ENCODE measurements at places on chromosomes 16 and 17.

DNA sequence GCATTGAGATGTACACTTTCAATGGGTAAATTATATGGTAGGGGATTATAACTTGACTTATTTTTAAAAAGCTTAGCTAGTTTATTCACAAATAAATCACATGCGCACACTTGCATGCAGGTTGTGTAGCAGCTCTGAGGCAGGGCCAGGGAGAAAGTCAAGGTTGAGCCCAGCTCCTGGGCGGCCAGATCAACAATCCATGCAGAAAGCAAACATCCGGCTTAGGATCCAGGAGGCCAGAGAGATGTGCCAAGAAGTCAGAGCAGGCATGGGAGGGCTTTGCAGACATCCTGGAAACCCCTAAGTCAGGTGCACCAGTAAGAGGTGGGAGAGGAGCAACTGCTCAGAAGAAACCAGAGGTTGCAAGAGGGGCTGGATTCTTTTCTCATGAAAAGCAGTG lies 186.5 kb downstream of the AXIN2 start:
- no peak for DNase-seq

GRCh38 chr17:28874750-28875149 lies 19.9 kb downstream of the ERAL1 start:
- no peak for DNase-seq

DNA sequence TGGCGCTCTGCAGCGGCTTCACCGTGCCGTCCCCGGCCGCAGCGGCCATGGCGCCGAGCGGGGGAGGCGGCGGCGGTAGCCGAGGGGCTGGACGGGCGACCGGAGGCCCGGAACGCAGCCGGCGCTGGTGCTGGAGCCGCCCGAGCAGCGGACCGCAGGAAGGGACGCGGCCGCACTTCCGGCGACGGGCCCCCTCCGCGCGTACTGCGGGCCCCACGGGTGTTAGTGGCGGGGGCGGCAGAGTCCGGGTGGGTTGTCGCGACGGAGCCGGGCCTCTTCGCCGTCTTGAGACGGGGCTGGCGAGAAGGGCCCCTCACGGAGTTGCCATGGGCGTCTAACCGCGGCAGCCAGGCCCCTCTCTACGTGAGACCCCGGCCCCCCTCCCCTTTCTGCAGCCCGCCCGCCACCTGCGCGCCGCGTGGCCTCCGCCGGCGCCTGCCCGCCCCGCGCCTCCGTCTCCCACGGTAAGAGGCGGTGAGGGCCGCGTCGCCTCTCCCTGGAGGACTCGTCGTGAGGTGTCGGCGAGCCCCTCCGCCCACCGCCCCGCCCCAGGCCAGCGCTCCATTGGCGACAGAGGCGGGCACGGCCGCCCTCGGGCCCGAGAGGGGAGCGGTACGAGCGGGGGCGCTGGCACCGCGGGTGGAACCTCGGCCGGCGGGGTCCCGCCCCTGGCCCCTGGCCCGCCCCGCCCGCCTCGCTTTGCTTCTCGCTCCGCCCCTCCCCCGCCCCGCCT lies at the start of the genes VPS9D1 and ZNF276:
Gene VPS9D1, minus strand, starts transcription at position 86 of the 733 bp plus-strand sequence. Its CDS starts 37 bp downstream, at position 49.
Gene ZNF276, plus strand, starts transcription at position 725 of the 733 bp plus-strand sequence. CDS start 104 bp downstream, outside the sequence.
- peak; percentile 77 for DNase-seq

DNA sequence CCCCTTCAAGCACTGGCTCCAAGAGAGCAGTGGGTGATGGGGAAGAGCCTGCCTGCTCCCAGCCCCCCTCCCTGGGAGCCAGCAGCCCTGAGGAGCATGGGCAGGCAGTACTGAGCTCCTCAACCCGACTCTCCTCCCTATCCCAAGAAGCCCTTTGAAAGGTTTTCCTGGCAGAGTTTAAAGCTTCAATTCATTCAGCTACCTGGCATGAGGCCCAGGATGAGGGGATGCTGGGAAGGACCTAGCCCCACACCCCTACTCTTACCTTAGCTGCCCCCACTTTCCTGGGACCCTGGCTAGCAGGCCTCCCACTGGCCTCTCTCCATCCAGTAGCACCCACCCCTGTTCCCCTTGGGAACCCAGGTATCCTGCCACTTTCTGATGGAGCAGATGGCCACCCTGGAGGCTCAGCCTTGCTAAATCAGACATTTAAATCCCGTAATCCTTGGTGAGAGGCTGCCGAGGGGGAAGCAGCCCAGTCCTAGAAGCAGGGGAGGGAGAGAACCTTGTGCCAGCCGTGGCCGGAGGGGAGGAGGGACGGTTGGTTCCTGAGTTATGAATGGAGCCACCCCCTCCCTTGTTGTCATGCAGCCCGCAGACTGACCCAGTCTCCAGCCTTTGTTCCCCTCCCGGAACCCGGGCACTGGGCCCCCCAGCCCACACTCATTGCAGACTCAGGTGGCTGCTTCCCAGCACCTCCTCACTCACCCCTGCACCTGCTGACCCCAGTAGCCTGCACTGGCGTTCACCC lies 17.1 kb downstream of the ATP1B2 start:
- DNase-seq: no peak

DNA sequence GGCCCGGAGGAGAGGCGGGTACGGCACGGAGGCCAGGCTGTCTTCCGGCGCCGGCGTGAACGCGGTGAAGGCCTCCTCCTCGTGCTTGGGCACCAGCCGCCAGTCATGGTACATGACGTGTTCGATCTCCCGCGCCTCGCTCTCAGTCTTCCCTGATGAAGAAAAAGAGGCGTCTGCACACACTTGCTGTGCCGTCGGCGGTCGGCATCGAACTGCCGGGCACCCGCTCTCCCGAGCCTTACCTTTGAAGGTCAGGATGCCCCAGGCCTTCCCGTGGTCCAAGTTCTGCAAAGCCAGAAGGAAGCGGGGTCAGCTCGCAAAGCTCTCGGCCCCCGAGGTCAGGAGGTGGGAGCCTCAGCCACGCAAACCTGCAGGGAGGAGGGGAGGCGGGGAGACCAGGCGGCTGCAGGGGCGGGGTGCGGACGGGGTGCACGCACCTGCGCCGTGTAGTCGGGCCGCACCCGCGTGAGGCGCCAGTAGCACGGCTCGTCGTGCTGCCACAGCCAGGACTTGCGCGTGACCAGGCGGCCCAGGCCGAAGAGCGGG lies at the start of gene EME2:
Gene EME2, plus strand, starts transcription at position 449 of the 546 bp plus-strand sequence. CDS start 418 bp downstream, outside the sequence.
- DNase-seq: no peak

DNA sequence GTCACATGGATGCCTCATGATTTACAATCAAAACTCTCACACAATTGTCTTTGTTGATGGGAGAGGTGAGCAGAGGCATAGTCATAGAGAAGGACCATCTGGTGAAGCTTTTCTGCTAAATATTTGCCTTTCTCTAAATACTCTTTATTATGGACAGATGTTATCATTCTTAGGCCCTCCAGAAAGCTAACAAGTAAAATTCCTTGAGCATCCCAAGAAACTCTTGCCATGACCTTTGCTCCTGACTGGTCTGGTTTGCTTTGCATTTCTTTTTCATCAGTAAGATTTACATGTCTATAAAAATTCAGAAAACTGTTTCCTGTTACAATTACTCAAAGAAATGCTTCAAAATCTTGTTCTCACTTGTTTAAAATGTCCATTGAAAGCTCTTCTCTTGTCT lies 1336.6 kb upstream of the CDH8 start:
- peak; percentile 29 for DNase-seq

GRCh38 chr17:55433029-55433628 lies 11.5 kb upstream of the MMD start:
- no peak for DNase-seq

GRCh38 chr16:63983401-63983800 lies 1138.5 kb downstream of the CDH11 start:
- peak; percentile 49 for DNase-seq

DNA sequence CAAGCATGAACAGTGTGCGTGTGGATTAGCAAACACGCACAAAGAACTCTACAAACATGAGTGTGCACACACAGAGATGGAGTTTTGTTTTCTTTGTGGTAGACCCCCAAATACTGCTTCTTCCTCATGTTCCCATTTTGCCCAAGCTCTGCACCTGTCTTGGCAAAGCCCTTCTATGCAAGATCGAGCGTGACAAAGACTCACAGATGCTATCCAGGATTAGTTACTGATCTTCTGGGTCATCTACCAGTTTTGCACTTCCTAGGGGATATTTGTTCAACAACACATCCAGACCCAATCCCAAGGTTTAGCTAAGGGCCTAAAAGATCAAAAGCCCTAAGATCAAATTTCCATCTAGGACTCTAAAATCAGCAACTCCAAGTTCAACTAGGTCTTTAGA lies 16.0 kb downstream of the LRRC36 start:
- no peak for DNase-seq

- DNase-seq: no peak
Measured at GRCh38 chr16:10077861-10078260, 104.4 kb downstream of the GRIN2A start.

DNA sequence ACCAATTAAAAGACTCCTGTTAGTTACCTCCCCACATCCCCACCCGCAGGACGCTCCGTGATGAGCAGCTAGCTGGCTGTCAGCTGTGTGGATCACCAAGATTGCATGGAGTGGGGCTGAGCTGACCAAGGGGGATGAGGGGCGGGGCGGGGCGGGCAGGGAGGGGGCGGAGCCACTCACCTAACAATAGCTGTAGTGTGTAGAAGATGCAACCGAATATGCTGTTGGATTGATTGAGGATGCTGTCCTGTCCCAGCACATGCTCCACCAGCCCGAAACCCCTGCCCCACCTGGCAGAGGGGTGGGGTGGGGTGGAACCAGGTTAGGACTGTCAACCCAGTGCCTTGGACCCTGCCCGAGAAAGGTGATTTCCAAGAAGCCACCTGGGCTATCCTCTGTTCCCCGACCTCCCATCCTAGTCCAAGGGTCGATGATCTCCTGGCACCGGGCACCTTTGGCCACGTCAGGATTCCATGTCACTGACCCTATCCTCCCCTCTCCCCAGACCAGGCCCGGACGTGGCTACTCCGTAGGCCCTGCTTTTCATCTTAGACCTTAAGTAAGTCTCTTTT lies 1.4 kb downstream of the VKORC1 start:
- peak; percentile 11 for DNase-seq
